K562 (cell line): ENCODE measurements at places on chromosomes 11 and 22.
A peak's percentile ranks its signal among the peaks of the same experiment; 100 is the strongest.

DNA sequence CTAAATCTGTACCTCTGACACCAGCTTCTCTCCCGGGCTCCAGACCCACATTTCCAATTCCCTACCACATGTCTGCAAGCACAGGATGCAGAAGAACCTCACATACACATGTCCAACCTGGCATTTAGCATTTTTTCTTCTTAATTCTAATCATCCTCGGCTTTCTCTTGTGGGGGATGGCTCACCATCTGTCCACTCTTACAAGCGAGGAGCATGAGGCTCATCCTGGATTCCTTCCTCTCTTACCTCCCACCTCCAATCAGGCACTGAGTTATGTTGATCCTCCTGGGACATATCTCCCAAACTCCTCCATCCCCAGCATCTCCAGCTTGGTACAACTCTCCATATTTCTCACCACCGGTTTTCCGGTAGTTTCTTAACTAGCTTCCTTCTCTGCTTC lies 149.8 kb upstream of the LARGE1 start:
- DNase-seq = no peak

- no peak for DNase-seq
Observed at GRCh38 chr11:12211331-12212065, 101.1 kb downstream of the MICAL2 start.

DNA sequence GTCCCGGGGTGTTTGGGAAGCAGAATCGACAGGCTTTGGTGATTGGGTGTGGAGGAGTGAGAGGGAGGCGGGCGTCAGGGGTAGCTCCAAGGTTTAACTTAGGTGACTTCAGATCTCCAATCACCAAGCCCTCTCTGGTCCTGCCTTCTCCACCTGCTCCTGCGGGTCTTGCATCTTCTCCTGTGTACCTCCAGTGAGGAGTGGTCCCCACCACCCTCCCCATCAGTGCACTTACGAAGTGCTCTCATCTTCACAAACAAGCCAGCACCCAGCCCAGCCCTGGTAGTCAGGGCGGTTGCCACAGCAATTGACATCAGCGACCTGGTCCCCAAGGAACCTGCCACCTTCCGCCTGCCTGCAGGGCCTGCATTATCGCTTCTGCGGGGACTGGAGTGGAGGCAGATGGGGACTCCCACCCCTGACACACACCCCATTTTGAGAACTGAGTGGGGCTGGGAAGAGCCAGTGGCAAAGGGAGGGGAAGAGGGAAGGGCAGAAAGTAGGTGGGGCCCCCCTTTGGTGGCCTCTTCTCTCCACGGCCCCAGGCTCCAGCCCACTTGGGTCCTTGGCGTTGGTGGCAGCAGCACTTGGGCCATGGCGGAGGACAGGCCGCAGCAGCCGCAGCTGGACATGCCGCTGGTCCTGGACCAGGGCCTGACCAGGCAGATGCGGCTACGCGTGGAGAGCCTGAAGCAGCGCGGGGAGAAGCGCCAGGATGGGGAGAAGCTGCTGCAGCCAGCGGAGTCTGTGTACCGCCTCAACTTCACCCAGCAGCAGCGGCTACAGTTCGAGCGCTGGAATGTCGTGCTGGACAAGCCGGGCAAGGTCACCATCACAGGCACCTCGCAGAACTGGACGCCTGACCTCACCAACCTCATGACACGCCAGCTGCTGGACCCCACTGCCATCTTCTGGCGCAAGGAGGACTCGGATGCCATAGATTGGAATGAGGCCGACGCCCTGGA lies at the start of gene OMP:
OMP (plus strand) TSS at position 595 of the 965 bp plus-strand sequence; CDS start at position 595, 0 bp downstream.
- no peak for DNase-seq

DNA sequence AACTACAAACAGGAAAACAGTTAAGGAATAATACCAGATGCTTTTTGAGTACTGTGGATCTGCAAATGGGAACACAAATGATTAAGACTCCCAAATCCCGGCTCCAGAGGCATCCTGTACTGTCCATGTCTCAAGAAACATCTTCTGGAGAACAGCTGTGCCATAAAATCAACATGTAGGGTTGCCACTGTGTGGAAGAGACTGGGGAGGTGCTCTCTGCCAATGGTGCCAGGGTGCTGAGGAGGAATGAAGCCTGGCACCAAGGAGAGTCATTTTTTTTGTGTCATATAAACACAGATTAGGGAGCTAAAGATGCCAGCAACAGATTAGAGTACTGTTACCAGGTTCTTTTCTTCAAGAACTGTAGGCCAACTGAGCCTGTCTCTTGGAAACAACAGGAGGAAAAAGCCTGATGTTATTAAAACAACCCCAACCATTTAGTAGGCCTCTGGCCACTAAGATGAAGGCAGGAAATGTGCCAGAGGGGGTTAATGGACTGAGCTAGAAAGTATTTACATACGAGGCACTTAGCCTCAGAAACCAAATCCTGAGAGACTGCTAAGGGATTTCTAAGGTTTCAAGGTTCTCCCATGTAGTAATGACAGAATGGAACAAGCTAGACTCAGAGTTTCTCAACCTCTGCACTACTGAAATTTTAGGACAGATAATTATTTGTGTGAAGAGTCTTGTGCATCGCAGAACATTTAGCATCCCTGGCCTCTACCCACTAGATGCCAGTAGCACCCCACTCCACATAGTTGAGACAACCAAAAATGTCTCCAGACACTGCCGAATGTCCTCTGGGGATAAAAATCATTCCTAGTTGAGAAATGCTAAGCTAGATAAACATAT lies 54.6 kb upstream of the CHRM4 start:
- no peak for DNase-seq

DNA sequence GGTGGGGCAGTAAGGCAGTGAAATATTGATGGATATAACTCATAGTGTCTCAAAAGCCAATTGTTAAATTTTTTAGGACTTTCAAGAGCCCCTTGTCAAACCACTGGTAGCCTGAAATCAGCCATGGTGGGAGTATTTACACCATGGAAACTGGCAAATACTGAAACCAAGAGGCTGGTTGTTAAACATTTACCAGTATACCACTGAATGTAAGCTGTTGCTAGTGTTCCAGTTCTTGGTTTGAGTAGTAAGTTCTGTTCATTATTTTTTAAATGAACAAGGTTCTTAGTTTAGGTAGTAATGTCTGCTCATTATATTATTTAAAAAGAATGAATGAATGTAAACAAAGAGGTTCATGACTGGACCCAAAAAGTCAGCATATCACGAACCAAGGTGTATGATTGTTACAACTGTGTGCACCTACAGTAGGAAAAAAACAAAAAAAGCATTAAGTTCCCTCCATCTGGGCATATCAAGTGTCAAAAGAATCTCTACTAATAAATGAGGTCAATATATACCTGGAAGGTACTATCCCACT lies 4.5 kb upstream of the EIF3F start:
- no peak for DNase-seq

DNA sequence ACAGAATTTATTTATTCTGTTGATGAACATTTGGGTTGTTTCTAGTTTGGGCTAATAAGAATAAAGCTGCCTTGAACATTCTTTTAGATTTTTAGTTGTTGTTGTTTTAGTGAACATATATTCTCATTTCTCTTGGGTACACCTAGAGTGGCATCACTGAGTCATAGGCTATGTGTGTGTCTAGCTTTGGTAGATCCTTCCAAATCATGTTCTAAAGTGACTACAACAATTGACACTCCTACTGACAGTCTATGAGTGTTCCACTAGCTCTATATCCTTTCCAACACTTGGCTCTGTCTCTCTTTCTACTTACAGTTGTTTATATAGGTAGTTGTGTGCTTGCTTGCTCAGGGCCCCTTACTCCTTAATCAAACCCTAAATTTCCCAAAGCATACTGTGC lies 346.0 kb upstream of the NCAM1 start:
- no peak for DNase-seq

- no peak for DNase-seq
Observed at GRCh38 chr11:61626580-61627380, 45.9 kb upstream of the SYT7 start.

GRCh38 chr11:95506777-95507176 lies 275.8 kb upstream of the SESN3 start:
- no peak for DNase-seq

GRCh38 chr11:80024119-80024518 lies 583.3 kb upstream of the TENM4 start:
- DNase-seq = no peak

DNA sequence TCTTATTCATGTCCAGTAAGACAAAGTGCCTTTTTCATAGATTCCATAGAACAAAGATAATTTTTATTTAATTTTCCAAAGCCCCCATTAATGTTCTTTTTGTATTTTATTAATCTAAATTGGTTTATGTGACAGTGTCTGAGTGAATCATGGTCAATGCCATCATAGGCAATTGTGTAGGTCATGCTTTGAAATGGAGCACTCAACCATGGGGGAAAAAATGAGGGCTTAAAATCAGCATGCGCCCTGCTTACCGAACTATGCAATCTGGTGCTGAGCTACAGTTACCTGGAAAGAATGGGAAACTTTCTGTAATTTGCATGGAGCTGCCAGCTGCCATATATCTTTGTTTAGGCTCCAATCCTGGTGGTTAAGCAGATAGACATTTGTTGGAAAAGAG lies 28.4 kb upstream of the RAB38 start:
- DNase-seq = no peak

- DNase-seq = no peak
Observed at GRCh38 chr11:63503492-63503891, 2.4 kb upstream of the LGALS12 start.

DNA sequence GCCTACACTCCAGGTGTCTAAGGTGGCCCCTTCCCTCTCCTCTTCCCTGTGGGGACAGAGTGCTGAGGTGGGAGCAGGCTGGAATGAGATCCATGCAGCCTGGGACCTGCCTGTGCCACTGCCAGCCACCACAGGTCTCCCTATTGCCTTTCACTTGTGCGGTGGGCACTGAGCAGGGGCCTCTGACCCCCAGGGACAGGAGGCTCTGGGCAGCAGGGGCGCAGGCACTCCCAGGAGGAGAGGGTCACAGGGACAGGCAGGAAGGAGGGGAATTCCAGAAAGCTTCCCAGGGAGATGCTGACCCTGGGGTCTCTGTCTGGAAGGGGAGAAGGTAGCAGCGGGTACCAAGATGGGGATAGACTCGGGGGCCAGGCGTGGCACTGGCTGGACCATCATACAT lies 228.5 kb upstream of the B3GAT1 start:
- no peak for DNase-seq

- no peak for DNase-seq
Observed at GRCh38 chr11:132549561-132549960, 982.7 kb downstream of the OPCML start.

GRCh38 chr11:11748706-11749365 lies 92.9 kb upstream of the USP47 start:
- no peak for DNase-seq

GRCh38 chr11:69670158-69670845 lies 4.9 kb downstream of the LTO1 start:
- DNase-seq = peak; percentile 80

DNA sequence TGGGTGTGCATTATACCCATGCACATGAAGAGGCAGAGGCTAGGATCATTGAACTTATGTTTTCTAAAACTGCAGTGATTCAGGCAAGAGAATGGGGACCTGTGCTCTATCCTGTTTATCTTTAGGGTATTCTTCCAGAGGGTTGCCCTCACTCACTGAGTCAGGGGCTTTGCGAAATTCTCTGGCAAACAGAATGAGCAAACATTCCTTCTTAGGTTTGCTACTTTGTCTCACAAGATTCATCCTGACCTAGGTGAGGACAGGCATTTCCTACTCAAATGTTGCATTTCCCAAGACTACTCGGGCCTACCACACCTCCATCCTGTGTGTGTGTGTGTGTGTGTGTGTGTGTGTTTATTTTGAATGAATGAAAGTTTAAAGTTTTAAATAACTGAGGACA lies 2.7 kb upstream of the EIF3M start:
- no peak for DNase-seq

GRCh38 chr22:41539146-41540005 lies 4.9 kb downstream of the POLR3H start:
- no peak for DNase-seq

DNA sequence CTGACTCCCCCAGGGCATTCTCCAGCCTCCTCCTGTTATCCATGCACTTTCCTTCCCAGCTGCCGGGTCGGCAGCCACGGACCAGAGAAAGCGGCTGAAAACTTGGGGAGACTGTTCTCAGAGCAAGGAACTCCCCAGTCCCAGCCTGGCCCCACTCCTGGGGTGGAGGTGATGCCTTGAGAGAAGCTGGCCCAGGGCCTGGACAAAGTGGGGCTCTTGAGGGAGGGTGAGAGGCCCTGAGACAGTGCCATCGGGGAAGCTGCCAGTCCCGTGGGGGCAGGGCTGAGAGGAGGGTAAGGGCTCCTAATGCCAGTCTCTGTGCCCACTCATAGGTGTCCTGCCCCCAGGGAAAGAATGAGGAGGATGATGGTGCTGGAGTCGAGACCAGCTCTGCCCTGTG lies 53.8 kb downstream of the FLRT1 start:
- no peak for DNase-seq

- DNase-seq = no peak
Observed at GRCh38 chr11:1165256-1166041, 7.7 kb downstream of the MUC5AC start.

DNA sequence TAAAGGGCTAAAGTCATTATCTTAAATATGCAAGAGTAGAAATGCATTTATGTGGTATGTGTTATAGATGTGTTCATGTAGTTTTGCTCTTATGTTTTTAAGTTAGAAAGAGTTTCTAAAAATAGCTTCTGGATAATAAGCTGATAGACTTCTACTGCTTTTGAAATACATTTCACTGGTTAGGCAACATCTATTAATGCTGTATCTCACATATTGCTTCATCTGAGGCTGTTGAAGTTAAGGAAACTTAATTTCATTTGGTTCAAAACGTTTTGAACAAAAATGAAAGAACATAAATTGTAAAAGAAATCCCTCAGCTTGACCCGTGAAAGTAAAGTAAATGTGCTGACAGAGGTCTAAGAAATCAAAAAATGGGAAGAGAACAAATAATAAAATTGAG lies 164.0 kb upstream of the CTSC start:
- no peak for DNase-seq

DNA sequence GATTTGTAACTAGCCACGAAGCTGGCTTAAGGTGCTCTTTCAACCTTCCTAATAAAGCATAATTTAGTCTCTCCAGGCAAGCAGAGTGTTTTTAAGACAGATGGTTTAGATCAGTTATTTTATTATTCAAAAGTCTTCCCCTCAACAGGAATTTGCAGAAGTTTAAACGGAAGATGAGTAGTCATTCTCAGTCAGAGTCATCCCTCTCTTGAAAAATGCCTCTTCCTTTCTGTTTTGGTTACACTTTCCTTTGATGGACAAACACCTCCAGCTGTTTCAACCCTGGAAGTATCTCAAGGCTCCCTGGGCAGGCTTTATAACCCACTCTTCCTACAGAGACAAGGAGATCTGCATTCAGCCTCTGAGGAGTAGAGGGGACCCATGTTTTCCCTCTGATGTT lies 60.3 kb upstream of the POU2AF2 start:
- DNase-seq = no peak

GRCh38 chr11:16289541-16289940 lies 66.8 kb downstream of the SOX6 start:
- DNase-seq = no peak

GRCh38 chr11:30635401-30635989 lies 49.3 kb upstream of the MPPED2 start:
- no peak for DNase-seq

- DNase-seq = no peak
Observed at GRCh38 chr11:29300420-29300819, 716.4 kb downstream of the KCNA4 start.

- no peak for DNase-seq
Observed at GRCh38 chr11:130710021-130710420, 206.3 kb downstream of the SNX19 start.
